Stomach (tissue), 19 donors: ENCODE measurements at places on chromosomes 13 and 19.

DNA sequence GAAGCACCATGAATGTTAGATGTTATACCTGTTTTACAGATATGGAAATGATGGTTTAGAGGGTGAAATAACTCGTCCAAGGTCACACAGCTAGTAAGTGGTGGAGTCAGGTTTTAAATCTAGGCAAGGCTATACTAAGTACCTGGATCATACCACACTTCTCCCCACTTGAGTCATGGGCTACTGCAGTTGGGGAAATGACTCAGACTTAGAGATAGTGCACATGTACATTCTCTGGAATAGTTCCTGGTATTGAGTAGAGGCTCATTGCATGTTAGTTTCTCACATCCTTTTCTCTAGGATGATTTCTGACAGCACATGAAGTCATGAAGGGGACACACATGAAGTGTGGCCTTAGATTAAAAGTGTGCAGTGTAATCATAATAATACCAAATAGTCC lies 76.2 kb upstream of the TNFSF11 start:
- no peak for DNase-seq

- DNase-seq: peak; percentile 73
Observed at GRCh38 chr19:12867120-12868099, 13.8 kb downstream of the DNASE2 start.

DNA sequence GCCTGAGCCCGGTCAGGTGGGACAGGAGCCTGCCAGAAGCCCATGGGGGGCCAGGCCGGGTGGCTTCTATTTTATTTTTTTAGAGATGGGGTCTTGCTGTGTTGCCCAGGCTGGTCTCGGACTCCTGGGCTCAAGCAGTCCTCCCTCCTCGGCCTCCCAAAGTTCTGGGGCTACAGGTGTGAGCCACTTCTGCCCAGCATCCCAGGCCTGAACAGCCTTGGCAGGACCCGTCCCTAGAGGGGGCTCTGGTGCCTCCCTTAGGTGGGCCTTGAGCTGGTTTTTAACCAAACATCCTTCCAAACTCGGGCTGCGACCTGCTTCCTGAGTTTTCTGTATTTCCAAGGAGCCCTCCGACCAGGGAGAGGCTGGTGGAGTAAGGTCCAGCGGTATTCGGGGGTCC lies 10.5 kb downstream of the COMP start:
- no peak for DNase-seq

DNA sequence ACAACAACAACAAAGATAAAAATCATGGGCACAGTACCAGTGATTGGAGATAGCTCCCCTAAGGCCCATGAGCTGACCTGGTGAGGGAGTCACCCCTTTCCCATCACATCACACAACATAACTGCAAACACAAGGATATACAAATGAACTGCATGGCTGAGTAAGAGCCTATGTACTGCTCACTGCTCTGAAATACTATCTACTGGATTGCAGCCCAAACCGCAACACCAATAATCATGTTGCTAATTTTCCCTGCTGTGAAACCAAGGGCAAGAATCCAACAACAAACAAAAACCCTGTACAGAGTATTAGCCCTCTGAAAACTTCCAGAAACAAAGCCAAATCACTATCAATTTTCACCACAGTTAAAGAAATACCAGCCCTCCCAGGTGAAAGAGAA lies 1893.2 kb downstream of the PCDH9 start:
- no peak for DNase-seq
